Ascending aorta (tissue), 2 donors: ENCODE measurements at places on chromosomes 6 and 20.

DNA sequence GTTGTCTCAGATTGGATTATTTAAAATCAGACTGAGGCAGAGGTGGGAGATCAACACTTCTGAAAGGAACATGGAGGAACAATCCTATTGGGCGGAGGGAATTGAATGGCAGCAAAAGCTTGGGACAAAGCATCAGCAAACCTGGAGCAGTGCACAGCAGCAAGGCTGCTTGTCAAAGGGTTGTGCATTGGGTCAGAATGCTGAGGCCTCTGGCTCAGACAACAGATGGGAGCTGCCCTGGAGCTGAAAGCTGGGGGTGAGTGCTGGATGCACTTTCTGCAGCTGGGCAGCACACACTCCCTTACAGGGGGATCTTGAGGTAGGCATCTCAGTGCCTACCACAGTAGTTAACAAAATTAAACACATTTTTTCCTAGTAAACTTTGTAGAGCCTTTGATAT, 634.4 kb upstream of the MMS22L start:
- H3K36me3 ChIP-seq: no peaks in the 10 kb centered on the region
- no peaks in the 10 kb centered on the region for H3K4me1 ChIP-seq
- no peak overlapping the region for H3K27ac ChIP-seq
- H3K4me3 ChIP-seq: no peak overlapping the region

GRCh38 chr6:53375847-53376246, 27.1 kb upstream of the ELOVL5 start:
- no peak overlapping the region for H3K27ac ChIP-seq
- no peaks in the 10 kb centered on the region for H3K4me1 ChIP-seq
- no peaks in the 10 kb centered on the region for H3K27me3 ChIP-seq
- H3K36me3 ChIP-seq: no peaks in the 10 kb centered on the region

DNA sequence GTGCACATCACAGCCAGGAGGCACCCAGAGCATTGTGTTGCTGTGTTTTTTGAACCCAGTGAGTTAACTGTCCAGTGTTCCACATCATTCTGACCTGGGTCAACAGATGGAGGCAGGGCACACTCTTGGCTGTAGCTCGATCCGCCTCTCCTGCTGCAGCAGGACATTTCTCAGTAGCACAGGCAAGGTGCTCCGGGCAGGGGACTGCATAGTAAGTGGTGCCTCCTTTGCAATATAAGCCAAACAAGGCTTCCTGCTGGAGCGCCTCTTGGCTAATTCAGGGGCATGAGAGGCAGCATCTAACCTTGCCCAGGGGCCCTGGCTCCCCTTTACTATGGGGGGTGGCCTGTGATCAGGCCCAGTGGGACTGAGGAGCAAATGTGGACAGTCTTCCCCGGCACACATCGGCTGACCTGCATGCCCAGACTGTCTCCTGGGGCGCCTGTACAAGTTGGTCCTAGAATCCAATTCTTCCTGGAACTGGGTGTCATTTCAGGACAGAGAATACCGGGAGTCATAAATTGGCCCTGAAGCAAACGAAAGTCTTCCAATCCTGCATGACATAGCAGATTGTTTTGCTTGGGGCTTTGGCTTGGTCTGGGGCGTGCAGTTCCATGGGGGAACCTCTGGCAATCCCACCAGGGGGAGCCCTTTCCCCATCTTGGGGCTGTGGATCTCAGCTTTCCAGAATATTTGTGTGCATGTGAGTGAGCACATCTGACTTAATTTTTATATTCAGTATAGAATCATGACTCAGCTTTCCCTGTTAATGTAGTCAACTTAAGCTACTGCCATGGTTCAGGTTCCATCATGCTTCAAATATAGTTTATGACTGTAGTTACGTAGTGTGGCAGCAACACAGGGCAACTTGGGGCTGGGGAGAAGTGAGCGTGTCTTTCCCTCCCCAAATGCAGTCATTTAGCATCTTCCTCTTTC, 56.0 kb upstream of the DDR1 start:
- H3K4me1 ChIP-seq: peaks cover 5% of the 10 kb centered on the region
- H3K27ac ChIP-seq: peak overlapping the region; percentile 64
- H3K36me3 ChIP-seq: no peaks in the 10 kb centered on the region
- DNase-seq: peak; percentile 68

DNA sequence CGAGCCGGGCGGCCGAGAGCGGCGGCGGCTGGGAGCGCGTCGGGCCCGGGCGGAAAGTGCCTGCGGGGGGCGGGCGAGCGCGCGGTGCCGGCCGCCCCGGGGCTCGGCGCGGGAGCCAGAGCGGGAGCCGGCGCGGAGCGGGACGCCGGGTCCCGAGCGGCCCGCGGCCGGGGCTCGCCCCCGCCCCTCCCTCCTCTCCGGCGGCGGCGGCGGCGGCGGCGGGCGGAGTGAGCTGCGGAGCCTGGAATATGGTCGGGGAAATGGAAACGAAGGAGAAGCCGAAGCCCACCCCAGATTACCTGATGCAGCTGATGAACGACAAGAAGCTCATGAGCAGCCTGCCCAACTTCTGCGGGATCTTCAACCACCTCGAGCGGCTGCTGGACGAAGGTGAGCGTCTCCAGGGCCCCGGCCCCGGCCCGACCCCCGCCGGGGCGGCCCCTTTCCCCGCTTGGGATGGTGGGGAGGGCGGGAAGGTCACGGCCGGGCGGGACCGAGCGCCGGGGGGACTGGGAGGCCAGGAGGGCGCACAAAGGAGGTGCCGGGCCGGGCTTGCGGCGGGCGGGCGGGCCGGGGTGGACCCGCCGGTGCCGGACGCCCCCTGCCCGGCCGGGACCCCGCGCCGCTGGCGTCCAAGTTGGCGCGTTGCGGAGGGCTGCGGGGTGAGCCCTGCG, 565 bp downstream of the QKI start:
- no peaks in the 10 kb centered on the region for H3K4me1 ChIP-seq
- DNase-seq: no peak
- H3K4me3 ChIP-seq: peak overlapping the region; percentile 98
- no peaks in the 10 kb centered on the region for H3K27me3 ChIP-seq

DNA sequence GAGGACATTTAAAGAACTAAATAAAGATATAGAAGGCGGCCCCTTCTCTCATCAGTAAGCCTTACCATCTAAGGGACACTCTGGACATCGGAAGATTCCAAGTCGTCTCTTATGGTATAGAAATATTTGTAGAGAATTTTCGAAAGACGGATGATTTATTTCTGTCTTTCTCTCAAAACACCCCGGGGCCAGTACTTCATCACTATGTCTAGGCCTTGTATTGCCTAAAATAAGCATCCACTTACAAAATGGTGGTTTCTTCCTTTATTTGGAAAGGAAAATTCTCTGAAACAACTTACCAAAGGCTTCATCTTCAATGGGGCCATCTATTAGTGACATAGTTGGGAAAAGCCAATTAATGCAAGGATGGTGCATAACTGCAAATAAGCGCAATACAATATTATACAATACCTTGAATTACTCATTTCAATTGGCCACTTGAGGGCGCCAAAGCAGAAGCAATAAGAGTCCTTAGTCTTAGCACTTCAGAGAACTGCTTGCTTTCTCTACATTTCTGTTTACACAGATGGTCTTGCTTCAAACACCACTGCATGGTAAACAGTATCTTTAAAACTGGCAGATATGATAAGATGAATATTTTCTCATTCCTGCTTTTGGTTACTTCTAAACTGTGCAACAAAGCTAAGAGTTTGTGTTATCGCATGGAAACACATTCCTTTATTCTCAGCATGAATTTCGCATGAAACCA, 113.2 kb downstream of the VIP start:
- no peaks in the 10 kb centered on the region for H3K4me1 ChIP-seq
- peak; percentile 74 for DNase-seq
- H3K4me3 ChIP-seq: no peak overlapping the region
- no peak overlapping the region for H3K27ac ChIP-seq
- H3K36me3 ChIP-seq: no peaks in the 10 kb centered on the region

- H3K4me1 ChIP-seq: no peaks in the 10 kb centered on the region
- no peaks in the 10 kb centered on the region for H3K36me3 ChIP-seq
- H3K27me3 ChIP-seq: no peaks in the 10 kb centered on the region
- no peak overlapping the region for H3K27ac ChIP-seq
- DNase-seq: no peak
- H3K4me3 ChIP-seq: no peak overlapping the region
Observed at GRCh38 chr20:59495894-59496510, 108.3 kb upstream of the PHACTR3 start.

DNA sequence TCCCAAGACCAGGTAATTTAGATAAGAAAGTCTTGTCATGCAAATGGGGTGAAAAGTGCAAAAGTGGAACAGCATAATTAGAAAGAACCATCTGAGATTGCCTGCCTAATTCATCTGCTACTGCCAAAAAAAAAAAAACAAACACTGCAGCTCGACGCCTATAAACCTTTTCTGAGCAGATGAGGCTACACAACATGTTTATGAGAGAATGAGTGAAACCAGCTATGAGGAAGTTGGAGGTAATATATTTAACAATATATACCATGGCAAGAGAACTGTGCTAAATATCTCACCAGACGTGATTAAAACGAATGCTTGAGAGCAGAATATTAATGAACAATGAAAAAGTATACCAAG, 50.0 kb downstream of the LAMA4 start:
- no peaks in the 10 kb centered on the region for H3K4me1 ChIP-seq
- H3K36me3 ChIP-seq: no peaks in the 10 kb centered on the region
- H3K27ac ChIP-seq: no peak overlapping the region
- H3K4me3 ChIP-seq: no peak overlapping the region
- H3K27me3 ChIP-seq: no peaks in the 10 kb centered on the region
- DNase-seq: no peak

DNA sequence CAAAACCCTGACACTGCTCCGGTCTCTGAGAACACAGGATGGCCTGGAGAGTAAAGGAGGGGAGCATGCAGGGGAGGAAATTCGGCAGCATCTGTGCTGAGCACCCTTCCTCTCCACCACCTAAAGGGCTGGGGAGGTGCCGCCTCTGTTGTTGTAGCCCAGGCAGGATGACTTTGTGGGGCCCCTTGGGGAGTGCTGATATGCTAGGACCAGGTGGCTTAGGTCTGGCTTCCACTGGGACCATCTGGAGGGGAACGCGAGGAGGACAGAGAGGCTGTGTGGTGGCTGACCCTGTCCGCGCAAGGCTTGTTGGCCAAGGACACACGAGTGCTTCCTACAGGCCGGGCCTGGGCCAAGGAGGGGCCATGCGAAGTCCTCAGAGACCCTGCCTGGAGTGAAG, 9.9 kb upstream of the RPS6KA2 start:
- no peak overlapping the region for H3K4me3 ChIP-seq
- no peaks in the 10 kb centered on the region for H3K27me3 ChIP-seq
- H3K4me1 ChIP-seq: no peaks in the 10 kb centered on the region
- no peak overlapping the region for H3K27ac ChIP-seq

- no peaks in the 10 kb centered on the region for H3K36me3 ChIP-seq
Observed at GRCh38 chr6:16059496-16059895, 69.4 kb upstream of the MYLIP start.

- DNase-seq: no peak
- H3K4me3 ChIP-seq: no peak overlapping the region
Observed at GRCh38 chr20:63150911-63151531, 64.9 kb downstream of the YTHDF1 start.

DNA sequence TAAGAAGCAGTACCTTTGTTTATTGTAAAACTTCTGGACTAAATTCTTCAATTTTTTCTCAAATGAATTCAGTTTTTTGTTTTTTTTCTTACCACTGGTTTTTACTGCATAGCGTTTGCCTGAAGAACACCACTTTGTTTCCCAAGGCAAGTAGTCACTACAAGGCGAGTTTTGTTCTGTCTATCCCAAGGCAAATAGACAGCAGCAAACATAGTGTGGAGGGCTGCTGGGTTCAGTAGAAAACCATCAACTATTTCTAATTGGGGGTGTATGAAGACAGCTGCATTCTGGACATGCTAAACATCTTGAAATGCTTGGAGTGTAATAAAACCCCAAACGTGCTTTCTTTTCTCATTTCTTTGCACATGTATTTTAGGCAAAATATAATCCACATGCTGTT, 197.4 kb downstream of the ESR1 start:
- no peaks in the 10 kb centered on the region for H3K36me3 ChIP-seq
- no peak for DNase-seq
- H3K4me3 ChIP-seq: no peak overlapping the region
- H3K27ac ChIP-seq: no peak overlapping the region
- H3K27me3 ChIP-seq: no peaks in the 10 kb centered on the region
